ENCODE measurements at places on chromosomes 3 and 15. TPM values are rescaled to one million over a fixed set of nuclear protein-coding genes. Genes with fewer than 3 reads are reported as not detected.

The ZNF662 gene
- total RNA-seq, result 19.8 TPM

- DNase-seq, result no peak
Observed at GRCh38 chr15:71296315-71296679, 181.0 kb downstream of the THSD4 start.

The HIGD2B gene
- not detected for total RNA-seq

GRCh38 chr3:137062250-137062649 is 104.5 kb downstream of the IL20RB start:
- DNase-seq, result no peak

DNA sequence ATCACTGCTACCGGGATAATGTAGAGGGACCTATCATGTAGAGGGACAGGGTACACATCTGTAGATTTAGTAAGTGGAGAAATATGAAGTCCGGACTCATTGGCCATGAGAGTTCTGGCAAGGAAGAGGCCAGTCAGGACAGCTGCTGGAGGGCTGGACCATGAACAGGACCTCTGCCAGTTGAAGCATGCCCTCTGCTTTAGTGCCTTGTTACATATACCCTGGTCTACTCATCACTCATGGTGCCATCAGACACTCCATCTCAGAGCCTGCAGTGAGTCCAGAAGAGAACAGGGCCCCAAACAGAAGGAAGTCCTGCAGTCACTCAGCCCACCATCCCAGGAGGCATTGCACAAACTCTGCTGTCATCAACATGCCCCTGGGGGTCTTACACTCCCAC is 54.7 kb upstream of the CA12 start:
- DNase-seq, result no peak

GRCh38 chr3:183300996-183301562 is 48.0 kb downstream of the B3GNT5 start:
- DNase-seq, result no peak

GRCh38 chr15:27796405-27797320 is 302.5 kb downstream of the OCA2 start:
- no peak for DNase-seq

The FOXL2NB gene
- 68.3 TPM for total RNA-seq

GRCh38 chr3:133840055-133840737 is 34.6 kb downstream of the SRPRB start:
- DNase-seq, result no peak
